ENCODE measurements at places on chromosomes 4 and X.
A peak's percentile ranks its signal among the peaks of the same experiment; 100 is the strongest.

DNA sequence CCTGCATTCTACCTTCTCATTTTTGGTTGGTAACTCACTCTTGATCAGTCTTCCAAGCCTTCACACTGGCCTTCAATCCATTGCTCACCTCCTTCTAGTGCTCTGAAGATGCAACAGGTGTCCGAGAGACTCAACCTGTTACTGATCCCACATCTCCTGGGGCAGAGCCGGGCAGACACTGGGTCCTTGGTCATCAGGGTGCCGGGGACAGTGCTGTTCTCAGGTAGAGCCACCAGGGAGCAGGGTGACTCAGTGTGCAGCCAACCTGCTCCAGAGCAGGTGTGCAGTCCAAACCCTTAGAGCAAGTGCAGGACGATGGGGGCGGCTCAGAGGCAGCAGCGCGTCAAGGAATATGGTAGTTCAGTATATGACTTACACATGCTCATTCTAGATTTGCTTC lies 188.4 kb downstream of the DHX15 start:
- no peak for DNase-seq

DNA sequence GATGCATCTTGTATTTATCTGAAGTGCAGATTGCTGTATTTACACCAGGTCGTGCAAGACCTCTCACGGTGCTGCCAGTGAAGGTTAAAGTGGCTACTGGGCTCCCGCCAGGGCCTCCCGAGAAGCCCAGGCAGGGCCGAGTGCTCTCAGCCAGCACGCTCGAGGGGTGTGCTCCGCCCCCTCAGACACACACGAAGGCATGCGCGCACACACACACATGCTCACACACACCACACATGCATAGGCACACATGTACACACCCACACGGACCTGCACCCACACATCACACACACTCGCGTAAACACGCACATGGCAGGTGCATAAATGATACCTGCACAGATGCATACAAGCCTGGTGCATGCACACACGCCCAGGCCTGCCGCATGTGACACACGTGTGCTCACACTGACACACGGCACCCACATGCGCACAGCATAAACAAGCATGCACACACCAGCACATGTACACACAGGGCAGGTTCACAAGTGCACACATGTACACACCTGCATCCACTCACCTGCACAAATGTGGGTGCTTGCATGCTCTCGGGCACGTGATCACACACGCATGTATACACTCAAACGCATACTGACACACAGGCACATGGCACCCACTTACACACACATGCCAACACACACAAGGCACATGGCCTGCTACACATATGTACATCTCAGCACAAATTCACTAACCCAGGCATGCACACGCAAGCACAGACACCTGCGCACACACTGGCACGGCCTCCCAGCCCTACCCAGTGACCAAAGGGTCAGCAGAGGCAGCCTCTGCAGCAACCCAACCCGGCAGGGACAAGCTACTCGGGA lies 71.6 kb downstream of the FAM53A start:
- no peak for DNase-seq

DNA sequence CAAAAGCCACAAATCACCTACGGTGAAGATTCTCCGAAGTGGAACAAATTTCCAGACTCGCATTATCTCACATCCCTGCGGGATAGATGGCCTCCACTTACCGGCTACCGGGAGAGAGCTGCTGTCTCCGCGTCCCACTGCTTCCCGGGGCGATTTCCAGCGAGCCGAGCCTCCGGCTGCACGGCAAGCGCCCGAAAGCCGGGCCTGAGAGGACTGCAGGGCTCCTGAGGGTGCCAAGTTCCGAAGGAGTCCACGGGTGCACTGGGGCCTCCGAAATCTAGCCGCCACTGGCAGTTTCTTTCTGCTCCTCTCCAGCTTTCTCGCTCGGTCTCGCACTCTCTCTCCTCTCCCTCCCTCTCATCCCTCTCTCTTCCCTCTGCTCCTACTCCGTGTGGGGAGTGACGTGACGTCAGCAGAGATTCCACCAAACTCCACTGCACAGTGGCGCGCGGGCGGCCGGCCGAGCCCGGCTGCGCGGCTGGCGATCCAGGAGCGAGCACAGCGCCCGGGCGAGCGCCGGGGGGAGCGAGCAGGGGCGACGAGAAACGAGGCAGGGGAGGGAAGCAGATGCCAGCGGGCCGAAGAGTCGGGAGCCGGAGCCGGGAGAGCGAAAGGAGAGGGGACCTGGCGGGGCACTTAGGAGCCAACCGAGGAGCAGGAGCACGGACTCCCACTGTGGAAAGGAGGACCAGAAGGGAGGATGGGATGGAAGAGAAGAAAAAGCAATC lies 14.0 kb upstream of the PITX2 start:
- DNase-seq = no peak

DNA sequence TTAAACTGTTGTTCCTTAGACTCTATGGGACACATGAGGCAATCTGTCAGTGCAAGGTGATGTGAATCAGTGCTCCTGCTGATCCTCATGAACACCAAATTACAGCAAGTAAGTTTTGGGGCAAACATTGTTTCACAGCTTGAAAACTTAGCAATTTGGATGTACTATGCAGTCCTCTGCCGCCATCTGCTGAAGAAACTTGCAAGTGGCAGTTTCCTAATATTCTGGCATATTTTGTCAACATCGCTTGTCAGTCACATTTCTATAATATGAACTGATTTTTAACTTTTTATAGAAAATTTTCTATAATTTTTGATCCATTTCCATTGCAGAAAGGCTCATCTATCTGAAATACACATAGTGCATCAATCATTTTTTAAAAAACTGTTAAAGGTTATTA lies 56.3 kb downstream of the ZAR1 start:
- no peak for DNase-seq

DNA sequence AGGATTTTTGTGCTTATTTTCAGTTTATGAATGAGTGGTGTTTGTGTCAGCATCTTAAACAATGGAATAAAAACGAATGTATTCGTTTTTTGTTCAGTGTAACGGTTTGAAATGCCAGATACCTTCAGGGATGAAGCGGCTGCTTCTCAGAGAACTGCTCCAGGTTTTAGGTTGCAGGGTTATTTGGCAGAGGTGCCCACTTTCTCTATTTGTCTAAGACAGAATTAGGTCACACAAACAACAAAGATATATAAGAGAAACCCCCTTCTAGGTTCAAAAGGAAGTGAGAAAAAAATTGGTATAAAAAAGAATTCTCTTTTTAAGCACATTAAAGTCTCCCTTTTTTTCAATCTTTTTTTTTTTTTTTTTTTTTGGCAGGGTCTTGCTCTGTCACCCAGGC lies 98.9 kb downstream of the MFAP3L start:
- no peak for DNase-seq

GRCh38 chr4:99190336-99190735 lies 28.7 kb downstream of the ADH6 start:
- no peak for DNase-seq

GRCh38 chrX:1609311-1609710 lies 5.5 kb upstream of the ASMT start:
- DNase-seq = no peak

GRCh38 chr4:37754410-37755185 lies 68.4 kb upstream of the RELL1 start:
- DNase-seq = no peak

DNA sequence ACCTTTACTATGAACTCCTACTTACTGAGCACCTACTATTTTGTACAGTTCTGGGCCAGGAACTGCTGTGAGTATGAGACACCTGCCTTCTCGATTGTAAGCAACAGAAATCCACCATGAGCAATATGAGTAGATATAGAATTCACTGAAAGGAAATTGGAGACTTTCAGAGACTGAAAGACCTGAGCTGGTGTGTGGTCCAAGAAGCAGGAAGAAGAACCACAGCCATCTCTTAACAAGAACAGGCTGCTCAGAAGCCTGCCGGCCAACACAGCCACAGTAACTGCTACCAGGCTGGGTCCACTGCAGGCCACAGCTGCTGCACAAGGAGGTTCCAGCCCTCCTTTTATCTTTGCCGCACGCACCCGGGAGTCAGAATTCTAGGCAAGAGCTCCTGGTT lies 10.8 kb upstream of the ACSL1 start:
- no peak for DNase-seq

DNA sequence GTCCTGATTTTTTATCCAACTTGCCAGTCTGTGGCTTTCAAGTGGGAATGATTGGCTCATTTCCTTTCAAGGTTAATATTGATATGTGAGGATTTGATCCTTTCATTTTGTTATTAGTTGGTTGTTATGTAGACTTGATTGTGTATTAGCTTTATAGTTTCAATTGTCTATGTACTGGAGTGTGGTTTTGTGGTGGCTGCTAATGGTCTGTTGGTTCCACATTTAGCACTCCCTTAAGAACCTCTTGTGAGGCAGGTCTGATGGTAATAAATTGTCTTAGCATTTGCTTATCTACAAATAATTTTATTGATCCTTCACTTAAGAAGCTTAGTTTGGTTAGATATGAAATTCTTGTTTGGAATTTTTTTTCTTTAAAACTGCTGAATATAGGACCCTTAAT lies 190.6 kb downstream of the CPXCR1 start:
- no peak for DNase-seq

GRCh38 chr4:76654084-76654483 lies 219.1 kb downstream of the SHROOM3 start:
- DNase-seq = no peak

- peak; percentile 29 for DNase-seq
Measured at GRCh38 chrX:109952050-109952449, 50.9 kb upstream of the TMEM164 start.

GRCh38 chrX:79524642-79525041 lies 157.5 kb upstream of the ITM2A start:
- no peak for DNase-seq

GRCh38 chr4:164350061-164350460 lies 403.9 kb upstream of the SMIM31 start:
- peak; percentile 7 for DNase-seq

GRCh38 chrX:14406225-14406624 lies 123.1 kb upstream of the GLRA2 start:
- no peak for DNase-seq

- DNase-seq = no peak
Measured at GRCh38 chr4:86261636-86262035, 98.2 kb downstream of the MAPK10 start.

GRCh38 chr4:89765966-89766365 lies 71.0 kb downstream of the SNCA start:
- DNase-seq = peak; percentile 71

GRCh38 chrX:121869876-121870477 lies 822.6 kb downstream of the GLUD2 start:
- DNase-seq = no peak

DNA sequence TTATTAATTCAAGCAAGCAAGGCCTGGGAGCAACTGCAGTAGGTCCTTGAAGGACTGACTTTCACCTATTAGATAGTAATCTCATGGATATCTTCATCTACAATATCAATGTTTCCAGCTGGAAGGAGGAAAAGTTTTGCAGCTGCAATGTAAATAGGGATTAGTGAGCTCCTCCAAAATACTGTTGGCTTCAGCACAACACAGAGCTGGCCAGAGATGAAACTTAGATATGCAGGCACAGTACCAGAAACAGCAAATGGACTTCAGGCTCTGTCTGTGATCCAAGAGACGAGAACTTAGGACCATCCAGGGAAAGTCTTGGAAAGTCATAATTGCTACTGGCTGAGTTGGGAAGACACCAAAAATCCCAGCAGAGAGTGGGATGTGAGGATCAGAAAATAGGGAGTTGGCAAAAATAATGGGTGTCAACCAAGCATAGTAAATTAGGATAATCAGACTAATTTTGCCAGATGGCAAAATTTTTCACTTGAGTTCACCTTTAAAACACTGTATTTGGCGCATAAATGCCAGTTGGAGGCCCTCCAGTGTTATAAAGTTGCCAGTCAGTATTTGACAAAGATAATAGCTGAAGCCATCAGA lies 57.5 kb downstream of the PARM1 start:
- no peak for DNase-seq

DNA sequence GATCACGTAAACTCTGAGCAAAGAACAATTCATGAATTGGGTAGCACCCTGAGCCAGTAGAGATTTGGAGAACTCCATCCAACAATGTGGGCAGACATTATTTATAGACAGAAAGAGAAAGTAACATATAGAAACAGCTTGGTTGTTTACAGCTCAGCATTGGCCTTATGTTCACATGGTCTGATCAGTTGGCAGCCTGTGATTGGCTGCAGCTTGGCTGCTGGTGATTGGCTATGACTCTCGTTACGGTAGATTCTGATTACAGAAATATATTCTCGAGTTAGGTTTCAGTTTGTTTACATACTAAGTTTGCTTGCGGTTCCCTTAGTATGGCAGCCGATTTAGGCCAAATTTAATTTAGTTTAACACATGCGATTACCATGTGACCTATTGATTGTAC lies 663.4 kb downstream of the RAPGEF2 start:
- DNase-seq = no peak

Data from NCI-H226 (cell line).